Activated T-helper 1 cell treated with Interleukin-2 at 50 U/mL for 16 hours (primary cell): ENCODE measurements at places on chromosomes 1 and 21.

DNA sequence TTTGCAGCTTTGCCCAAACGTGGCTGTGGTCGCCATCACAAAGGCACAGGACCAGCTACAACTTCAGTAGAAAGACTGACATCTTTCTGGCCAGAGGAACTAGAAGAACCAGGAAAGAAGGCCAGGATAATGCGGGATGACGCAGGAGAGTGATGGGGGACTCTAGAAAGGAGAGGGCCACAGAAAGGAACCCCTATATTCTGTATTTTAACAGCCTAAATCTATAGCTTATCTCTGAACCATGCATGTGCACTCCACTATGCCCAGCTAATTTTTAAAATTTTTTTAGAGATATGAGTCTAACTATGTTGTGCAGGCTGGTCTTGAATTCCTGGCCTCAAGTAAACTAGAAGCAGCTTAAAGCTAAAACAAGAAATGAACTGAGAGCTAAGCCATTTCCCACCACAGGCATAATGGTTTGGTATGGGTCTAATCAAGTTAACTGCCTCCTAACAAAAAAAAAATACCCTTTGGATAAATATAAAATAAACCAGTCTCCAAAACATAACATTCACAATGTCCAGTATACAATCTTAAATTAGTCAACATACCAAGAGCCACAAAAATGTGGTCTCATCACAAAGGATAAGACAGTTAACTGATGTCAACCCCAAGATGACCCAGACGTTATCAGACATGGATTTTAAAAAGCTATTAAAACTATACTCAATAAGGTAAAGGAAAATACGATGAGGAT, 18.0 kb downstream of the LTN1 start:
- DNase-seq: no peak

- peak; percentile 89 for DNase-seq
Observed at GRCh38 chr21:37563641-37564340, 197.2 kb downstream of the DYRK1A start.

- DNase-seq: no peak
Observed at GRCh38 chr1:112956544-112957132, 642 bp upstream of the SLC16A1 start.

- DNase-seq: no peak
Observed at GRCh38 chr1:151147132-151147503, 687 bp upstream of the SEMA6C start.
